Thyroid gland (tissue), 4 donors: ENCODE measurements at places on chromosomes 3 and 15. TPM values are rescaled to one million over a fixed set of nuclear protein-coding genes. Genes with fewer than 3 reads are reported as not detected.

Gene APOD
- 756 TPM for total RNA-seq

GRCh38 chr15:78040653-78041244, 36.8 kb downstream of the TBC1D2B start:
- DNase-seq = no peak

Gene TTC21A
- total RNA-seq = 10.1 TPM

- DNase-seq = no peak
Measured at GRCh38 chr3:122031123-122031468, 9.0 kb upstream of the ILDR1 start.

DNA sequence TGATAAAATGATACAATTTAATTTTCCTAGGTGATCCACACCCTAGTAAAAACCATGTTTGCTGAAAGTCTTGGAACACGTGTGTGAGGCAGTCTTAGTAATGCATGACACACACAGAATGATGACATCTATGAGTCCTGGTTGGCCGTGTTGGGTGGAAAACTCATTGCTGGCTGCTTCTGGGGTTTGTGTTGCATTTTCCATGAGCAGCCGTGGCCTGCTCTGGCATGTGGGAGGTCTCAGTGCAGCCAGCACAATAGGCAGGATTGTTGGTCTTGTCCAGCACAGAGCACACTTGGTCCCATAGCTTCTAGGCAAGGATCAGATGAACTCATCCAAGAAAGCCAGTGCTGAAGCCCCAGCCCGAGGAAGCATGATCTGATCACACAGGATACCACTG, 172.8 kb upstream of the UBE3A start:
- no peak for DNase-seq

DNA sequence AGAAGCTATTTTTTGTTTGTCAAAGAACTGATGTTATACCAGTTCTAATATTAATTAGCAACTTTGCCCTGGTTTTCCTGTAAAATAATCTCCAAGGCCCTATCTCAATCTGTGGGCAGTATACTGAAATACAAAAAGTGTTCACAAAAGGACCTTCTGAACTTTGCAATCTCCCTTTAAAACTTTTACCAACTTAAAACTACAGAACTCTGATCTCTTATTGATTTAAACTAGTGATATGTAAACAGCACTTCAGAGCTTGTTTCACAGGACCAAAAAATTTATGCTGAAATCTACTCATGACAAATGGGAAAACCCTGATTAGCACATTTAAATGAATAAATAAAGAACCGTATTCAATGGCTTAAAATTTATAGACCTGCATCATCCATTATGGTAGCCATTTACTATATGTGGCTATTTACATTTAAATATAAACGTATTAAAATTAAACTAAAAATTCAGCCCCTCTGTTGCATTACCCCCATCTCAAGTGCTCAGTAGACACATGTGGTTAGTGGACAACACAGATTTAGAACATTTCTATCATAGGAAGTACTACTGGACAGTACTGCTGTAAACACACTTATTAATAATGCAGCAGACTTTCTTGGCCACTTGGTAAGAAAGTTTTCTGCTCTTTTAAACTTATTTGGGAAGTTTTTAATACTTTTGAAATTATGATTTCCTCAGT, 12.0 kb downstream of the AGTR1 start:
- no peak for DNase-seq

DNA sequence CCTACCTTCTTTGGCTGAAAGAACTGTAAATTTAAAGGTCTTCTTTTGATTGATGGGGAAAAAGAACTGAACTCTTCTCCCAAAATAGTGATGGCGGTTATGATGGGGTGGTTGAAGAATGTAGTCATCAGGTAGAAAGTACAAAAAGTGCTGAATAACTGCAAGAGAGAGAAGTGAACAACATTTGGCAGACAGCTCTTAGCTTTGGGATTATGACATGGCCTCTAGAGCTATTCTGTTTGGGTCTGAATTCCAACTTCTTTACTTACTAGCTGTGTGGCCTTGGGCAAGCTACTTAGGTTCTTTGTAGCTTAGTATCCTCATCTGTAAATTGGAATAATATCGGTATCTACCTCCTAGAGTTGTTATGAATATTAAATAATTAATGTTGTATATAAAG, 91.7 kb downstream of the SPRED1 start:
- no peak for DNase-seq
